Lung (tissue), 17 donors: ENCODE measurements at places on chromosomes 5 and 9.

- DNase-seq = no peak
- no peak overlapping the region for H3K27ac ChIP-seq
- H3K36me3 ChIP-seq = no peaks in the 10 kb centered on the region
- H3K27me3 ChIP-seq = peaks cover 3% of the 10 kb centered on the region
- no peak overlapping the region for H3K4me3 ChIP-seq
These were observed 18.3 kb upstream of the FRMPD1 start for GRCh38 chr9:37632479-37632878.

GRCh38 chr5:149834246-149834855 lies 104.2 kb downstream of the PPARGC1B start:
- no peaks in the 10 kb centered on the region for H3K36me3 ChIP-seq
- no peak overlapping the region for H3K27ac ChIP-seq
- peak; percentile 81 for DNase-seq
- no peaks in the 10 kb centered on the region for H3K4me1 ChIP-seq
- H3K27me3 ChIP-seq = no peaks in the 10 kb centered on the region

DNA sequence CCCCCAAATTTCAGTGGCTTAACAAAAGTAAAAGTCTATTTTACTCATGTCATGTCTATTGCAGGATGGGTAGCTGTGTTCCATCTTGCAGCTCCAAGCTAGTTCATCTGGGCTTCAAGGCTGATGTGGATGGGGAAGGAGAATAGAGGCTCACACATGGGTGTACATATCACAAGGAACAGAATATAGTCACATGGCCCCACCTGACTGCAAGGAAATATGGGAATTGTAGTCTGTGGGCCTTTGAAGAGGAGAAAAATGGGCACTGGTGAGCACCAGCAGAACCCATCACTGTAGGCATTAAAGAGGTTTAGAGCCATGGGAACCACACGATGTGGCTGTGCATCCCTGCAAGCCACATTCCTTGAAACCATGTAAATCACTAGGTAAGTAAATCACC lies 17.9 kb upstream of the TRIO start:
- no peaks in the 10 kb centered on the region for H3K36me3 ChIP-seq
- peaks cover 20% of the 10 kb centered on the region for H3K27me3 ChIP-seq
- no peaks in the 10 kb centered on the region for H3K4me1 ChIP-seq
- no peak for DNase-seq
- no peak overlapping the region for H3K4me3 ChIP-seq

DNA sequence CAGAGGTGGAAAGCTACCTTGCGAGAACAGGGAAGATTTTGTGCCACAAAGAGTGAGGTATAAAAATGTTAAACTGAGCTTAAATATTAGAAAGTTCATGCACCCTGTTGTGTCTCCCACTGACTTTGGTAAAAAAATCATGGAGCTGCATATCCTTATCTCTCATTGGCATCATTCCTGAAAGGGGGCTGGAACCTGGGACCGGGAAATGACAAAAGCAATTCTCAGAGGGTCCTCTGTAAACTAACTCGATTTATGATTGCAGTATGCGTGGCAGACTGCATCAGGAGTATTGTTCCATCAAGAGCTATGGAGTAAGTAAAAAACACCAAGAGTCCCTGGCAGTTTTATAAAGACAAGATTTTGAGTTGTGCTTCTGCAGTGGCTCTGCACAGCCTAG lies 148.8 kb downstream of the DCP2 start:
- H3K27ac ChIP-seq = no peak overlapping the region
- H3K36me3 ChIP-seq = no peaks in the 10 kb centered on the region
- no peaks in the 10 kb centered on the region for H3K27me3 ChIP-seq
- peaks cover 26% of the 10 kb centered on the region for H3K4me1 ChIP-seq
- no peak overlapping the region for H3K4me3 ChIP-seq

- H3K27ac ChIP-seq = no peak overlapping the region
- no peaks in the 10 kb centered on the region for H3K4me1 ChIP-seq
- H3K4me3 ChIP-seq = no peak overlapping the region
- no peaks in the 10 kb centered on the region for H3K27me3 ChIP-seq
- DNase-seq = no peak
These were observed 345.2 kb downstream of the GLIS3 start for GRCh38 chr9:3954331-3955304.

DNA sequence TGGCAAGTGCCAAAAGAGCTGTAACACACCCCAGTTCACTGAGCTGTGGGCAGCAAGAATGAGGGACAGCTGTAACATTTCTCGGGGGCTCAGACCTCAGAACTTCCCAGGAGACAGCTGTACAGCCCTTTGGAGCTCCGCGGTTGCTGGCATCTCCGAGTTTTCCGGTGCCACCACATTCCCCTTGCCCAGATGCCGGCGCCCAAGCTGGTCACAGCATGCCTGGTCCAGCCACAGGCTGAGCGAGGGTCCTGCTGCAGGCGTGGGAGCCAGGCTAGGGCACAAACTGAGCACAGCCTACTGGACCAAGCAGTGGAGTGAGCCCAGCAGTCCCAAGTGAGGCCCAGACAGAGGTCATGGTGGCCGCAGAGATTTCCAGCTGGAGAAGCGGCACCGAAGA lies 797.7 kb upstream of the EDIL3 start:
- no peaks in the 10 kb centered on the region for H3K27me3 ChIP-seq
- no peak overlapping the region for H3K4me3 ChIP-seq
- no peaks in the 10 kb centered on the region for H3K36me3 ChIP-seq
- H3K27ac ChIP-seq = no peak overlapping the region

- peaks cover 4% of the 10 kb centered on the region for H3K4me1 ChIP-seq
- no peak for DNase-seq
- H3K27ac ChIP-seq = no peak overlapping the region
- H3K36me3 ChIP-seq = no peaks in the 10 kb centered on the region
- no peaks in the 10 kb centered on the region for H3K27me3 ChIP-seq
These were observed 310.1 kb upstream of the MSX2 start for GRCh38 chr5:174414315-174414710.

DNA sequence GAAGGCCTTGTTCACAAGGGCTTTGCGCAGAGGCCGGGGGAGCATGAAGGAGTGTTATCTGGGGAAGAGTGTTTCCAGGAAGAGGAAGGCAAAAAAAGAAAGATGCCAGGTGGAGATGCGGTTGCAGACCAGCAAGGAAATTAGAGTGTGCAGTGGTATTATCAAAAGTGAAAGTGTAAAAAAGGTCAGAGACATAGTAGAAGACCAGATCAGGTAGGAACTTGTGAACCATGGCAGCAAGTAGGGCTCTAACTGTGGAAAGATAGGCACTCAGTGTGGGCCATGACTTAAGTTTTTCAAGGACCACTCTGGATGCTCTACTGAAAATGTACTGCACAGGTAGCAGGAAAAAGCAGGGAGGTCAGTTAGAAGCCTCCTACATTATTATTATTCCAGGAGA lies 90.1 kb upstream of the SPOCK1 start:
- H3K27ac ChIP-seq = no peak overlapping the region
- no peaks in the 10 kb centered on the region for H3K4me1 ChIP-seq
- no peak overlapping the region for H3K4me3 ChIP-seq
- DNase-seq = no peak
- H3K27me3 ChIP-seq = no peaks in the 10 kb centered on the region

- DNase-seq = peak; percentile 97
- peaks cover 5% of the 10 kb centered on the region for H3K4me1 ChIP-seq
- no peak overlapping the region for H3K27ac ChIP-seq
- no peak overlapping the region for H3K4me3 ChIP-seq
These were observed 237.6 kb downstream of the NNT start for GRCh38 chr5:43840424-43841125.

DNA sequence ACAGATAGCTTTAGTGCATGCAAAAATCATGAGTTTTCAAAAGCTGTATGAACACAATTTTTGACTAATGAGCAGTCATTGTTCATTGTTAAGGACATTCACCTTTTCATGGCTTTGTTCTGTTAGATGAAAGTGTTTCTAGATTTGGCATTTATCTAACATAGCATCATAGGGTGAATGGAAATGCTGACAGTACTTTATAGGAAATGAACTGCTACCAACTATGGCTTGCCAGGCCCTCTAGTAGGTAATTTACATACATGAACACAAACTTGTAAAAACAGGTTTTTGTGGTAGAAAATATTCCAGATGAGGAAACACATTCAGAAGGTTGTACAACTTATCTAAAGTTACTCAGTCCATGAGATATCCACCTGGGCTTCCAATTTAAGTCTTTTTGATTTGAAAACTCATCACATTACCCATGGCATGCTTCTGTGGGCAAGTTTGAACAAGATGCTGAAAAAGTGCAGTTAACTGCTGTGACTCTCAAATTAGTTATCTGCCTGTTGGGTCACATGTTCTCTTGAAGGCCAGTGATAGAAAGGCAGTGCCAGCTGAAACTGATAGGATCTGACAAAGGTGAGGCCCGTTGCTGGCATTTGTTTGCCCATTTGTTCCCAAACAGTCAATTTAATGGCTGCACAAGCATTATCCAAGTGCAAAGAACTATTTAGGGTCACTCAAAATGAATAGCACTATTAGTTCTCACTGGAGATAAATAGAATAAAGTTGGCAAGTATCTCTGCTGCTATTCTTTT lies 399.1 kb downstream of the MAN2A1 start:
- no peaks in the 10 kb centered on the region for H3K36me3 ChIP-seq
- no peak overlapping the region for H3K27ac ChIP-seq
- peaks cover 2% of the 10 kb centered on the region for H3K4me1 ChIP-seq
- no peak for DNase-seq
- no peak overlapping the region for H3K4me3 ChIP-seq

GRCh38 chr9:31166516-31166915 lies 1217.9 kb upstream of the ACO1 start:
- no peak overlapping the region for H3K27ac ChIP-seq
- H3K4me3 ChIP-seq = no peak overlapping the region
- no peaks in the 10 kb centered on the region for H3K4me1 ChIP-seq
- no peak for DNase-seq
- no peaks in the 10 kb centered on the region for H3K36me3 ChIP-seq

DNA sequence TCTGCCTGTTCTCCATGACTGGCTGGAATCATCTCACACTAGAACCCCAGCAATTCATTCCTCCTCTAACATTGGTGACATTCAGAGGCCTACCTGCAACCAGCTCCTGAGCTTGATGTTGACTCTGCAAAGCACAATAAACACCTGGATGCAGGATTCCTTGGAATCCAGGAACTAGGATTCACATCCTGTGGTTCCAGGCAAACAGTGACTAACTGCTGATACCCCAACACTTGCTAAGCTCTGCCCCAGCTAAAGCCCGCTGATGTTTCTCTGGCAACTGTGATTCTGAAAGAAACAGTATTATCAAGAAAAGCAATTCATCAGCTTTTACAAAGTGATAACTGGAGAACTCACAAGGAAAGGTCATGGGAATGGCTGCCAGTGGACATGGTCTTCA lies 29.2 kb downstream of the SUSD1 start:
- H3K27ac ChIP-seq = no peak overlapping the region
- H3K27me3 ChIP-seq = no peaks in the 10 kb centered on the region
- H3K4me1 ChIP-seq = no peaks in the 10 kb centered on the region
- DNase-seq = no peak
- peaks cover 15% of the 10 kb centered on the region for H3K36me3 ChIP-seq

- DNase-seq = no peak
- no peaks in the 10 kb centered on the region for H3K27me3 ChIP-seq
- no peak overlapping the region for H3K4me3 ChIP-seq
These were observed 194.5 kb downstream of the TRIO start for GRCh38 chr5:14337593-14337992.

DNA sequence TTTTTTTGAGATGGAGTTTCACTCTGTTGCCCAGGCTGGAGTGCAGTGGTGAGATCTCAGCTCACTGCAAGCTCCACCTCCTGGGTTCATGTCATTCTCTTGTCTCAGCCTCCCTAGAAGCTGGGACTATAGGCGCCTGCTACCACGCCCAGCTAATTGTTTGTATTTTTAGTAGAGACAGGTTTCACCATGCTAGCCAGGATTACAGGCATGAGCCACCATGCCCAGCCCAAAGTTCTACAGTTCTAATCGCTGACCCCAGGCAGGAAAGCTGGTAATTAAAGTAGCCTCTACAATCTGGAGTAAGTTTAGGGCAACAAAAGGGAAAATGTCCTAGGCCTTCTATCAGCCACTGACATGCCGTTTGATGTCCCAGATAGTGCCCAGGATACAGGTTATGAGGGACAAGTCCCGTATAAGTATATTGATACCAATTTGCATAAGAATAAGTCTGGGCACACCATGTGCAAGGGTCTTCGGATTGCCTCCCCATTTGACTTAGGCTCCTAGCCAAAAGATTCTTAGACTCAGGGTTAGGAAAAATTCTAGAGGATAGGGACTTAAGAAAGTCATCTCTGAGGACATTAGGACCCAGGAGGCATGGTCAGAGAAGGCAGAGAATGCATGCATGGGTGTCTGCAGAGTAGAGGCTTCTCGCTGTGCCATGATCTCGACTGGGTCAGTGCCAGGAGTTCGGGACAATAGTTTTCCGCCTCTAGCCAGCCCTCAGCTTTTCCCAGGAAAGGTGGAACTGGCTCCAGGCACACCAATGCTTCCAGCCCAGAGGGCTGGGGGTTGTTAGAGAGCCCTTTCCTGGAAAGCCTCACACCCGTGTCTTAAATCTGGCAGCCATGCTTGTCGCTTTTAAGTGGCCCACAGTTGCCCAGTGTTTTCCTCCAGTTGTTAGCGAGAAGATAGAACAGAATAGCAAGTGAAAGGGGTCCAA lies 1111.1 kb downstream of the TAF11L14 start:
- no peaks in the 10 kb centered on the region for H3K36me3 ChIP-seq
- no peak for DNase-seq
- peak overlapping the region; percentile 44 for H3K4me3 ChIP-seq

- H3K27ac ChIP-seq = no peak overlapping the region
- H3K27me3 ChIP-seq = no peaks in the 10 kb centered on the region
- H3K4me1 ChIP-seq = peaks cover 39% of the 10 kb centered on the region
- H3K36me3 ChIP-seq = peaks cover 46% of the 10 kb centered on the region
- no peak for DNase-seq
- H3K4me3 ChIP-seq = no peak overlapping the region
These were observed 111.8 kb downstream of the DAPK1 start for GRCh38 chr9:87609486-87609885.

GRCh38 chr5:167156446-167156845 lies 1135.0 kb upstream of the WWC1 start:
- H3K27me3 ChIP-seq = no peaks in the 10 kb centered on the region
- no peaks in the 10 kb centered on the region for H3K4me1 ChIP-seq
- H3K36me3 ChIP-seq = no peaks in the 10 kb centered on the region
- no peak overlapping the region for H3K27ac ChIP-seq
- DNase-seq = no peak

DNA sequence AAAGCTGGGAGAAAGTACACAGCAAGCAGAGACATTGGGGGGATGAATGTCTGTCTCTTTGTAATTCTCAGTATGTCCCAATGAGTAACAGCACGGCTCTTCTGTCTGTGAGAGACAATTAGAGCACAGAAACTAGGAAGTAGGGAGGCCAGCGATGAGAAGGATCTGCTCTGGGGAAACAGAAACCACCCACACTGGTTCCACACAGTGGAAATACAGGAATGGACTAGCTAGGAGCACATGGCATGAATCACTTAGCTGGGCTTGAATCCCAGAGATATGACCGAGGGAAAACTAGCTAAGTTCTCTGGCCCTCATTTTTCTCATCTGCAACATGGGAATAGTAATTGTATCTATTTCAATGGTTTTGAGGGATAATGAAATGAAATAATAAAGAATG lies 895.9 kb downstream of the TLE4 start:
- H3K4me3 ChIP-seq = no peak overlapping the region
- DNase-seq = no peak
- no peaks in the 10 kb centered on the region for H3K27me3 ChIP-seq
- no peaks in the 10 kb centered on the region for H3K4me1 ChIP-seq

DNA sequence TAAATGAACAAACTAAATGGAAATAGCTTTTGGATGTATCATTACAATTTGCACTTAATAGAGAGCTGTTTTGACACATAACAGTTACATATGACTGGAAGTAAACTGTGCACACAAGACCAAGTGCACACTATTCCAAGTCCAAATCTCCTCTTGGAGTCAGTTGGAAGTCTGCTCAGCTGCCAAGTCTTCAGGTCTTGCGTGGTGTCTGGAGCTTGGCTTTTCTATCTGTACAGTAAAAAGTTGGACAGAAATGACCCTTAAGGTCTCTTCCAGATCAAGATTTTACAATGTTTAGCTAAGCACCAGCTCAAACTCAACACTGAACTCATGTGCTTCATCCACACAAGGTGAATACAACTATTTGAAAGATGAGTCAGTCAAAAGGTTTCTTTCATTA lies 456.9 kb downstream of the RASEF start:
- H3K27ac ChIP-seq = no peak overlapping the region
- no peak for DNase-seq
